ENCODE measurements at places on chromosomes 7 and 10.
A peak's percentile ranks its signal among the peaks of the same experiment; 100 is the strongest.

DNA sequence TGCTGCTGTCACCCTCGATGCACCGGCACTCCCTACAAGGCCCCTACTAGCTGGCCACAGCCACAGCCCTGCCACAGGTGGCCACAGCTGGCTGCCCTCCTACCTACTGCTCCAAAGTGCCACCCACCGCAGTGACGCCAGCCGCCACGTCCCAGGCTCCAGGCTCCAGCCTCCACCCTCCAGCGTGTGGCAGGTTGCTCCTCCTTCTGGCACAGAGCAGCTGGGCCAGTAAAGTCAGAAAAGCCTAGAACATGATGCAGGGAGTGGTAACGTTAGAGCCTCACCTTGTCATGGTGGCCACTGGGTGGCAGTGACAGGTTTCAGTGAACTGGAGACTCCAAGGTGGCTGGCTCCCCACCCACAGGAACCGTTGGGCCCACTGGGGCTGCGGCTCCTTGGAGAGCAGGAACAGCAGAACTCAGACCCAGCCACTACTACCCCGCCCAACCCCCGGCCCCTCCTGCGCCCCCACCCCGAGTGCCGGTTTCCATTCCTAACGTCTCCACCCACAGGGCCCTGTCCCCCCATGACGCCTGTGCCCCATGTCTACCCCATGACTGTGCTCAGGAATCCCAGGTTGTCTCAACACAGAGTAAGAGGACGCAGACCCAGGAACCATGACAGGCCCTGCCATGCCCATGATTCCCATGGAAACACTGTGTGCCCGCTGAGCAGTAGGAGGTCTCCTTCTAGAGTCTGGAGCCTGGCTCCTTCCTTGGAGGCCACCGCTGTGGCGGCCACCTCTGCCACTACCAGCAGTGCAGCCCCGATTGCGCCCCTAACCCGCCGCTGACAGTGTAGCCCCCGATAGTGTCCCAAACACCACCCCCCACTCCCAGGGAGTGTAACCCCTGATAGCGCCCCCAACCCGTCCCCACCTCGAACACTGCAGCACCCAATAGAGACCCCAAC, 52.3 kb upstream of the ZNF33B start:
- DNase-seq, result no peak

GRCh38 chr10:66586073-66586472, 339.8 kb upstream of the LRRTM3 start:
- DNase-seq, result no peak

GRCh38 chr10:122144199-122144598, 126.9 kb upstream of the BTBD16 start:
- DNase-seq, result no peak

DNA sequence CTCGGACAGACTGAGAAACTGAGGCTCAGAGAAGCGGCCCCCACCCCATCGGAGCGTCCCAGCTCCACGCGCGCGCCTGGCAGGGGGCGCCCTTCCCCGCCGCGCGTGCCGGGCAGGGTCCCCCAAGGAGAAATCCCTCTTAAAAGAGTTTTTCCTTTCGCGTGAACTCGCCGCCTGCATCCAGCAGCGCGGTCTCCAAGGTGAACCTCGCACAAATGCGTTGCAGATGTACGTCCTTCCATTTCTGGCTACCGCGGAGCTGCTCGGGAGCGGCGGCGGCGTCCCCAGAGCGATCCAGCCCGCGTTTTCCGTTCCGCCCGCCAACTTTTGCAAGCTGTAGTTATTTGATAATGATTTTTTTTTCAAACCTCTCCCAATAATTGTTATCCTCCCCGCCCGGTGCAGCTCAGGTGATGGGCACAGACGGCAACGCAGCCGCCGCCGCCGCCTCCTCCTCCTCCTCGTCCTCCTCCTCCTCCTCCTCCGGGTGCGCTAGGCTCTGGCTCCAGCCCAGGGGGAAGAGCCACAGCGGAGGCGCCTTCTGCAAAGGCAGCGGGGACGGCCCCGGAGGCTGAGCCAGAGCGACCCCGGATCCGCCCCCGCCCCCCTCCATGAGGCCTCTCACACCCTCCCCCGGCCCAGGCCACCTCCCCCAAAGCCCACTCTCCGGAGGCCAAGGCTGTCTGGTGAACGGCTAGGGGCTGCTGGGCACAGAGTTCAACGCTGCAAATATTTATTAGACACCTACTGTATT, 74.0 kb upstream of the CUX1 start:
- DNase-seq, result peak; percentile 36

- DNase-seq, result no peak
These were observed 13.0 kb downstream of the OR9A2 start for GRCh38 chr7:143013893-143014292.

- DNase-seq, result no peak
These were observed 31.1 kb upstream of the RHEB start for GRCh38 chr7:151550656-151551286.

GRCh38 chr10:119549247-119549999, 6.9 kb upstream of the RGS10 start:
- no peak for DNase-seq

GRCh38 chr7:106597751-106598546, 63.0 kb downstream of the CCDC71L start:
- DNase-seq, result no peak

All from activated naive CD4-positive, alpha-beta T cell (primary cell).